Stimulated activated CD8-positive, alpha-beta memory T cell treated with anti-CD3 and anti-CD28 coated beads, Interleukin-12 subunit alpha, Interleukin-12 subunit beta, amount 100 ng/mL, for 4 hours (primary cell): ENCODE measurements at places on chromosomes 4 and X.

DNA sequence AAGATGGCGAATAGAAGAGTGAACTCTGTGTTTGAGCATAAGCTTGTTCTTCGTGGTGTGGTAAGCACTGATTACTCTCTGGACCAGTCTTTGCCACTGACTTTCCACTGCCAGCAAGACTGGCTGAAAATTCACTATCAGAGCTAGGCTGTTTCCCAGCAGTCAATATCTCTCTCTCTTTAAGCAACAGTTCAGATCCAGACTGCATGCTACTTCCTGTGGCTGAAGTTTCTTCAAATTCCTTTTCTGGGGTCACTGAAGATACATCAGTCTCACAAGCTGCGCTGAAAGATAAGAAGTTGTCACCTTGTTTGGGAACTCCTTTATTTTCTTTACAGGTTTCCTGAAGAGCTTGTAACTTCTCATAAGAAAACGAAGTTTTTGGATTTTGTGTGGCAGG is 54.0 kb upstream of the FAM120C start:
- no peak for DNase-seq

DNA sequence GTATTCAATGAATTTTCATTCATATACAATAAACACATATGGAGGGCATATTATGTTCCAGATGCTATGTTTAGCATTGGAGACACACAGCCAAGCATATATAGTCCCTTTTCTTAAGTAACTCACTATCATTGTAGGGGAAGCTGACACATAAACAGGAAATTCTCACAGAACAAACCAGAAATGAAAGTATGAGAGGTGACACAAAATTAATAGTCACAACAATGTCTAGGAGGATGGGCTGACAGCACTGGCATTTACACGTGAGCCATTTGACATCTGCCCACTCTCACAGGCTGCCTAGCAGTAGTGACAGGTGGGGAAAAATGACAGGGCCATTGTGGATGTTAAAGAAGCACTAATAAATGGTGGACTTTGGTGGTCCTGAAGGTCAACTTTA is 2.6 kb upstream of the CNOT6L start:
- no peak for DNase-seq

DNA sequence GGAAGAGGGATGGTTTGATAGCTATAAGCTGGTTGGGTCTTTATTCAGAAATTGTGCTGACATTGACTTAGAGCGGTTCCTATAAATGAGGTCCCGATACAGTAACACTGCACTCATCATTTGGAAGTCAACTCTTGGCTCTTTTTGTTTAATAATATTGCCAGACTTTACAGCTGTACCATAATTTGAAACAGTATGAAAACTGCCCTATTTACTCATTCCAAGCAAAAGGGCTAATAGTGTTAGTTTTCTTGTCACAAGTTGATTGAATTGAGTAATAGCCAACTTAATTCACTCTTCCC is 128.4 kb upstream of the LIMCH1 start:
- no peak for DNase-seq

GRCh38 chr4:108450236-108450898 is 170.0 kb upstream of the RPL34 start:
- no peak for DNase-seq

DNA sequence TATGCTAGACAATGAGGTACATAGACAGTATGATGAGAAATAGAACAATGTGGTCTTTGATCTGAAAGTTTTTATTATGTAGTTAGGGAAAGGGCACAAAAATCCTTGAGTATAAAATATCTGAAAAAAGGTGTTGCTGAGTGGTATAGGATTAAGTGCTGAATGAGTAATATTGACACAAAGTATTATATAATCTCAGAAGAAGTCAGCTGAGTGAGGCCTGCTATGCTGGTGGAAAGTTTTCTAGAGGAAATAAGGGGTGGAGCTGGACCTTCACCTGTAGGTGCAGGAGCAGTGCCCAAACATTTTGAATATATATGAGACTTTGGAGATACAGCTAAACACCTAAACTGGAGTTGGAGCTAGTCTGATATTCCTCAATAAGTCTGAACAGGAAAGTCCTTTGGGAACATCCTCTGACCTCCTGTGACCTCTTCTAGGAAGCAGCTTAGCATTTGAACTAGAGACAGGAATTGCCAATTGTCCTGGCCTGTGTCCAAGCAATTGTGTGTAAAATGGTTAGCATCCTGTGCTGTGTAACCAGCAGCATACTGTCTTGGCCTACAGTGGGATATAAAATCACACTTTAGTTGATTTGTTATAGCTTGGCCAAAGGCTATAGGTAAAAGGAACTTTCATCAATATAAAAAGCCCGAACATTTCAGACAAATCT is 285.3 kb downstream of the ANKRD50 start:
- DNase-seq: no peak

GRCh38 chr4:44760142-44760898 is 34.0 kb upstream of the GNPDA2 start:
- no peak for DNase-seq

- no peak for DNase-seq
Observed at GRCh38 chr4:120314969-120315368, 248.3 kb upstream of the MAD2L1 start.

GRCh38 chrX:1649621-1650020 is 34.8 kb downstream of the ASMT start:
- no peak for DNase-seq
